ENCODE measurements at places on chromosomes 4 and X.
A peak's percentile ranks its signal among the peaks of the same experiment; 100 is the strongest.

- H3K4me3 ChIP-seq: no peak overlapping the region
- no peaks in the 10 kb centered on the region for H3K27me3 ChIP-seq
- H3K27ac ChIP-seq: no peak overlapping the region
- no peaks in the 10 kb centered on the region for H3K36me3 ChIP-seq
Measured at GRCh38 chr4:7632341-7632740, 197.6 kb upstream of the PSAPL1 start.

DNA sequence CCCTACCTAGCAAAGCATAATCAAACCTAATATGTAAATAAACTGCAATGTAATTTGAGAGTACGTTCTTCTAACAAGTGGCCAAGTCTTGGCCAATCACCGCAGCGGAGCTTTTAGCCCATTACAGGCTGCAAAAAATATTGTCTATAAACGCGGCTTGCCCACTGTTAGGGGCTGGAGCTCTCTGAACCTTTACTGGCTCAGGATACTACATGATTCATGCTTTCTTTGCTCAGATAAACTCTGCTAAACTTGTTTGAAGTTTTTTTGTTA lies 990 bp upstream of the HADH start:
- no peak overlapping the region for H3K27ac ChIP-seq
- H3K36me3 ChIP-seq: peaks cover 17% of the 10 kb centered on the region
- no peaks in the 10 kb centered on the region for H3K27me3 ChIP-seq
- DNase-seq: no peak

GRCh38 chr4:40672528-40673522 lies 43.2 kb upstream of the RBM47 start:
- H3K4me1 ChIP-seq: peaks cover 37% of the 10 kb centered on the region

- no peaks in the 10 kb centered on the region for H3K27me3 ChIP-seq
- no peak for DNase-seq
- no peaks in the 10 kb centered on the region for H3K36me3 ChIP-seq
- no peak overlapping the region for H3K27ac ChIP-seq
- H3K4me3 ChIP-seq: no peak overlapping the region
- no peaks in the 10 kb centered on the region for H3K4me1 ChIP-seq
Measured at GRCh38 chrX:146154191-146154590, 336.6 kb downstream of the SLITRK2 start.

- no peak overlapping the region for H3K4me3 ChIP-seq
- H3K27ac ChIP-seq: no peak overlapping the region
- H3K4me1 ChIP-seq: no peaks in the 10 kb centered on the region
Measured at GRCh38 chr4:89071311-89071710, 14.3 kb upstream of the FAM13A start.

GRCh38 chrX:69163936-69164741 lies 1.1 kb downstream of the PJA1 start:
- peaks cover under 1% of the 10 kb centered on the region for H3K27me3 ChIP-seq
- DNase-seq: peak; percentile 77
- H3K36me3 ChIP-seq: peaks cover 20% of the 10 kb centered on the region
- peak overlapping the region; percentile 75 for H3K4me3 ChIP-seq
- H3K27ac ChIP-seq: peak overlapping the region; percentile 83
- peaks cover 37% of the 10 kb centered on the region for H3K4me1 ChIP-seq

- H3K4me3 ChIP-seq: no peak overlapping the region
- no peak for DNase-seq
- peaks cover 2% of the 10 kb centered on the region for H3K27me3 ChIP-seq
- no peaks in the 10 kb centered on the region for H3K4me1 ChIP-seq
Measured at GRCh38 chr4:7659429-7660175, 224.9 kb upstream of the PSAPL1 start.

DNA sequence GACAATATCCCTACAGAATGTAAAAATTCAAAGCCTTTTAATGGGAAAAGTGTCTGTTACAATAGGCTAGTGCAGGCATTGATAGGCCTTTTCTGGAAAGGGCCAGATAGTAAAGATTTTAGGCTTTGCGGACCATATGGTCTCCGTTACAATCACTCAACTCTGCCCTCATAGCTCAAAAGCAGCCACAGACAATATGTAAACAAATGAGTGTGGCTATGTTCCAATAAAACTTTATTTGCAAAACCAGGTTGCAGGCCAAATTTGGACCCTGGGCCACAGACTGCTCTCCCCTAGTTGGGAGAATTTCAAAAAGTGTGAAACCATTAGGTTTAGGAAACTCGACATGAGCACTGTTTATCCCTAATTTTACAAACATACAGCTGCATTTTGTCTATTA lies 112.2 kb downstream of the VCX3B start:
- no peak for DNase-seq
- H3K4me1 ChIP-seq: no peaks in the 10 kb centered on the region
- H3K36me3 ChIP-seq: no peaks in the 10 kb centered on the region
- no peak overlapping the region for H3K4me3 ChIP-seq
- H3K27me3 ChIP-seq: no peaks in the 10 kb centered on the region

DNA sequence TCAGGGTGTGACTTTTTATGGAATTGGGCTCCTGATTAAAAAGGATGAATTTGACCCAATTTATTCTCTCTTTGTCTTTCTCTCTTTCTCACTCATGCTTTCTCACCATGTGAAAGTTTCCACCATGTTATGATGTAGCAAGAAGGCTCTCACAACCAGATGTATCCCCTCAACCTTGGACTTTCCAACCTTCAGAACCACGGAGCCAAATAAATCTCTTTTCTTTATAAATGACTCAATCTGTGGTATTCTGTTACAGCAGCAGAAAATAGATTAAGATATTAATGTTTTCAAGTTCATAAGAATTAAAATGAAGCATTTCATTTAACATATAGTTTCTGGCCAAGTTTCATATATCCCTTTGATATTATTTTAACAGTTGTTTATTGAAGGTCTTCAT lies 698.5 kb downstream of the TRAM1L1 start:
- H3K27ac ChIP-seq: no peak overlapping the region
- no peak for DNase-seq
- no peaks in the 10 kb centered on the region for H3K27me3 ChIP-seq
- no peaks in the 10 kb centered on the region for H3K36me3 ChIP-seq
- H3K4me3 ChIP-seq: no peak overlapping the region

All from activated CD8-positive, alpha-beta T cell treated with anti-CD3 and anti-CD28 coated beads for 36 hours (primary cell).